H9 (cell line): ENCODE measurements at places on chromosomes 13 and 19. TPM values are rescaled to one million over a fixed set of nuclear protein-coding genes. Genes with fewer than 3 reads are reported as not detected.
A peak's percentile ranks its signal among the peaks of the same experiment; 100 is the strongest.

LRRC4B gene
- total RNA-seq: 3.7 and 3.8 TPM in 2 replicates

CYP4F8 gene
- total RNA-seq: not detected in 2 replicates

- DNase-seq: peak; percentile 94
Measured at GRCh38 chr19:19366434-19367396, 38.8 kb upstream of the GATAD2A start.

DNA sequence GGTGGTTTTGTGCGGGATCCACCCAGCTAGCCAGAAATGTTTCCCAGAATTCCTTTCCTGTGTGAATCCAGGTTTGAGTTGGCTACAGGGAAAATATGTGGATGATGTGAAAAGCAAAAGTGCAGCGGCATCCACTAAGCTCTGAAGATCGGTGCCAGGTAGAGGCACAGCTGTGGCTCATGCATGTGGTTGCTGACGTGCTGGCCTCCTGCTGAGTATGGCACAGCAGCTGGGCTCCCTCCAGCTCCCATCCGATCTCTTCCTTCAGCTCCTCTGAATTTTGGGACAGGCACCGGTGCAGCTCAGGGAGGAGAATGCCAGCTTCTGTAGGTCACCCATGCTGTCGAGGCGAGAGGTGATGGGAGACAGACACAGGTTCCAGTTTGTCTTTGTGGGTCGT lies 84.0 kb upstream of the GSX1 start:
- no peak for DNase-seq

DNA sequence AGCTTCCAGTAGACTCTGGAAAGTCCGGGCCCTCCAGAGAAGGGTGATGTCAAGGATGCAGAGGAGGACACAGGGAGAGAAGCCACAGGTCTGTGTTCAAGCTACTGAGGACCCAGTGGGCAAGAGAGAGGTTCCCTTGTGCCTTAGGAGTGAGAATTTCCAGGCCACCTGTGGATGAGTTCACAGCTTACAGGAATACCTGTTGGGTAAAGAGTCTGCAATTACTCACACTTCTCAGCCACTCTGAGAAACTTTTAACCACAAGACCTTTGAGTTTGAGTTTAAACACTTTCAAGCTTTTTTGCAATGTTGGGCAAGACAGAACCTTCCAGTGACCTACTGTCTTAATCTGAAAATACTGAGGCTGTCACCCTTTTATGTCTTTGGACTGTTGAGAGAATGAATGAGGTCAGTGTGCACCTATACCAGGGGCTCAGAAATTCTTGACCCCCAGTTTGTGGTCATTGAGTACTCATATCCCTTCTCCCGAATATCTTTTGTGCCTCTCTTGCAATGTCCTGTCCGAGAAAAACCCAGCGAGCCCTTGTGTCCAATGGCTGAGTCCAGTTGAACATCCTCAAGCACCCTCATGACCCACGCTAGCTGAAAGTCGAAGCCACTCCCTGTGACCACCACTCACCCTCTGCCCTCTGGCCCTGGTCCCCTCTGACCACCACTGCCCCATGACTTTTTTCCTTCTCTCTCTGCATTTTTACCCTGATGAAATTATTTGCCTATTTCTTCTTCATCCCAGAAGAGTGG lies 368.5 kb upstream of the ZNF507 start:
- no peak for DNase-seq

GRCh38 chr19:34082289-34083077 lies 89.8 kb upstream of the LSM14A start:
- peak; percentile 42 for DNase-seq

GRCh38 chr19:19539698-19540063 lies 1.6 kb downstream of the CILP2 start:
- DNase-seq: peak; percentile 53
